Left lung (tissue), 14 donors: ENCODE measurements at places on chromosomes 5 and 9. TPM values are rescaled to one million over a fixed set of nuclear protein-coding genes. Genes with fewer than 3 reads are reported as not detected.
A peak's percentile ranks its signal among the peaks of the same experiment; 100 is the strongest.

Gene MCTP1
- 5.5 TPM for polyA plus RNA-seq

Gene FCN2
- polyA plus RNA-seq = not detected

Gene GRXCR2
- polyA plus RNA-seq = not detected

Gene C9orf153
- 0.62 TPM for polyA plus RNA-seq

Gene TAF11L4
- not detected for polyA plus RNA-seq

Gene CDC14B
- polyA plus RNA-seq = 17.3 TPM

Gene ROPN1L
- polyA plus RNA-seq = 5.7 TPM

GRCh38 chr5:88145611-88146467 is 122.8 kb downstream of the TMEM161B start:
- DNase-seq = peak; percentile 61

DNA sequence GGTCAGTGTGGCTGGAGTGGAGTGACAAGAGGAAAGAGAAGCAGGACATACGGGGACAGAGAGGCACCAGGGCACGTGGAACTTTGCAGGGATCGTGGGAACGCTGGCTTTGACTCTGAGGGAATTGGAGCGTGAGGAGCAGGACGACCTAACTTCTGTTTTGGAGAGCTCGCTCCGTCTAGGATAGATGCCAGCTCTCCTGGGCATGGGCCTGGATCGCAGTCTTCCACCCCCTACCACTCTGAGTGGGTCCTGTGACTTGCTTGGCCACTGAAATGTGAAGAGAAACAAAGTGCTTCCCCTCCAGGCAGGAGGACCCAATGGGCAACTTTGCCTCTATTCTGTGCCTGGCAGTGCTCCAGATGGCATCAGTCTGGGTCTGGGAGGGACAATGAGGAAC is 8.7 kb upstream of the SH3PXD2B start:
- DNase-seq = no peak

DNA sequence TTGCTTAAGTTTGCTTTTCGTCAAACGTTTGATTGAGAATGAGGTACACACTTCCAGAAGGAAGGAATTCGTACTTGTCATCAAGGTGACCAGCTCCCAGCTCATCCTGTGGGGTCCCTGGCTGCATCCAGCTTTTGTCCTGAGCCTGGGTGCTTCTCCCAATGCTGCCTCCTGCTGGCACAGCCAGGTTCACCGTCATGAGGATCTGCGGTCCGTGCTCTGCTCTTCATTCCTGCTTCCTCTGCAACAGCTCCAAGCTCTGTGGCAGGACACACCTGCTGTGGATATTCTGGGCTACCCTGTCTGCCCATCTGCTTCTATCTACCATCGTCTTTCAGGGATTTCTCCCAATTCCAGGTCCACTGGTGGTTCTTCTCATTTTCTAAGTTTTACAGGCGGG is 13.3 kb upstream of the UBE2QL1 start:
- no peak for DNase-seq

DNA sequence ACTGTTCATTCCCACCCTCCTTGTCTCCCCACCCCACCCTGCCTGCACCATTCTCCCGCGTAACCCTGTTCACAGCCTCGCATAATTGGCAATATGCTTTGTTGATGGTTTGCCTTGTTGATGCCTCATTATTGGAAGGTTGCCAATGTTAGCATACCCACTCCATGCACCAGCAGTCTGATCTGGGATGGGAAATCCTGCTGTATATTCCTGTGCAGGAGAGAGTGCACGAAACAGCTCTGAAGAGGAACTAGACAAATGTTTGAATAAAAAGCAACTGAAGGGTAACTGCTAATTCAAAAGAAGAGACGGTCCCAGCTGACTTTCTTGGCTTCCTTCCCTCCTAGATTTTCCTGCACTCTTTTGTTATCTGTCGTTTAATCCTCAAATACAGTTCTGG is 271.7 kb upstream of the TLE4 start:
- no peak for DNase-seq

GRCh38 chr9:92191801-92192200 is 76.6 kb upstream of the SPTLC1 start:
- DNase-seq = no peak

DNA sequence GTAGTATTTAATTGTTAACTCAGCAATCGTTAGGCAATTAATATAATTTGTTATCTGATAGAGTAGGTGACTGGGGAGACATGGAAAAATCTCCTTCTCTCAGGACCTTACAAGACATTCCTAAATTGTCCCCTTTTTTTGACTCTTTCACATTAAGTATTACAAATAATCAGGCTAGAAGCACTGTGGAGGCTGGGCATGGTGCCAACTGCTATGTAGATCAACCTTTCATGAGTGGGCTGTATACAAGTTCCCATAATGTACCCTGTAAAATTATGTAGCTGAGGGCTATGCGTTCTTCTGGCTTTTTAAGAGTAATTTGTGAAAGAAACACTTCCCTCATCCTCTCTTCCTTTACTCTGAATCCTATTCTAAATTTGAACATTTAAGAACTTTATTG is 140.2 kb downstream of the NFIB start:
- no peak for DNase-seq

GRCh38 chr5:134248256-134248655 is 22.4 kb upstream of the PPP2CA start:
- no peak for DNase-seq
